ENCODE measurements at places on chromosomes 7 and 10.

GRCh38 chr10:34413214-34413613 is 401.9 kb downstream of the PARD3 start:
- no peak for DNase-seq

DNA sequence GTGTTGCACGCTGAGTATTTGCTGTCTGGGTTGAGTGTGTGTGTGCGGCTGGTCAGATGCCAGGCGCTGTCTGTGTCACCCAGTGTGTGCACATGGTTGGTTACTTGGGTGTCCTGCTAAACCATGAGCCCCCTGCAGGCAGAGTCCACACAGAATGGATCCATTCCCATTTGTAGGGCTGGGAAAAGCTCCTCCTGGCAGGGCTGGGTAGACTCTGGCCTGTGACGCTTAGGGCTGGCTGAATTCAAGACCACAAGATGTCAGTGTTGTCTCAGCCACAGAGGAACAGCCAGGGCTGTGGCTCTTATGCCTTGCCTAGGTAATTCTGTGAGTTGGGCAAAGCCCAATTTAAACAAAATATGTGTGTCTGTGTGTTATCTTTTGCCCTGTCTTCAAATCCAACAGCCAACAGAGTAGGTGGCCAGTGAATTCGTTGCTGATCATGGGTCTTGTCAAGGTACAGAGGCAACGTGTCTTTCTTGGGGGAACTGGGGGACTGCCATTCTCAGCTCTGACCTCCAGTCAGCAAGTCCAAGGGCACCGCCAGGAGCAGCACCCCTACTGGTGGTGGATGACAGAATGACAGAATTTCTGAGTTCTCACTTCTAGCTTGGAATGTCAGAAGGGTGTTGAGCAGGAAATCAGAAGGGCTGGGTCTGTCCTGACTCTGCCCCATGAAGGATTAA is 285.1 kb downstream of the CCSER2 start:
- no peak for DNase-seq

DNA sequence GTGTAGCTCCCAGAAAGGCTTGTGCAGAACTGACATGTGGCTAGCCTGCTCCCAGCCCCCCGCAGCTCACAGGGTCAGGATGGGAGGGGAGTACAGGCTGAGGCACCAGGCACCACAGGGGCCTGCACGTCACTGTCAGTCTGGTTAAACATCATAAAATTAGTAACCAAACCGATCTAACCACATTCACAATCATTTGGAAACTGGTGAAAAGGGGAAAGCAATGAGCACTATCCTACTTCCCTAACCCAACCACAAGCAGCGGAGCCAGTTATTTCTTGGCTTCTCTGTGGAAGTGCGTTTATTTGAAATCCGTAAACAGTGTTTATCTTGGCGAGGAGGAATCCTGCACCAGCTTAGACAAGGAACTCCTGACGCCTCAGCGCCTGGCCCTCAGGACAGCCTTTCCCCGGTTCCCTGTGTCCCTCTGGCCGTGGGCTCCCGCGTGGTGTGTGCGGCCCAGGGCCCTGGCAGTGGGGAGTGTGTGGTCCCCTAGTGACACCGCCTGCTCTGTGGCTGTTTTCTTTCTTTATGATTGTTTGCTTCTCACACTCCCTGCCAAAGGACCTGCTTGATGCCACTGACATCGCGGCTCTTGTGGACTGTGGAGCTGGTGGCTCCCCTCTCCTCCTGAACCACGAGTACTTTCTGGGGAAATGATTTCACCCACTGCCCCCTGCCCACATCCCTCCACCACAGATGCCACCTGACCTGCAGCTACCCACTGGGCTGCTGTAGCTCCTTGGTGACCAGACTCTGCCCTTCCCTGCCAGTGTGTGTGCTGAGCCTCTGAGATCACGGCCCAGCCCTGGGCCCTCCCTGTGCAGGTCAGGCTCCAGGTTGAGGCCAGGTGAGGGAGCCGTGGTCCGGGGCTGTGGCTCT is 38.0 kb downstream of the INPP5A start:
- DNase-seq: peak; percentile 91

DNA sequence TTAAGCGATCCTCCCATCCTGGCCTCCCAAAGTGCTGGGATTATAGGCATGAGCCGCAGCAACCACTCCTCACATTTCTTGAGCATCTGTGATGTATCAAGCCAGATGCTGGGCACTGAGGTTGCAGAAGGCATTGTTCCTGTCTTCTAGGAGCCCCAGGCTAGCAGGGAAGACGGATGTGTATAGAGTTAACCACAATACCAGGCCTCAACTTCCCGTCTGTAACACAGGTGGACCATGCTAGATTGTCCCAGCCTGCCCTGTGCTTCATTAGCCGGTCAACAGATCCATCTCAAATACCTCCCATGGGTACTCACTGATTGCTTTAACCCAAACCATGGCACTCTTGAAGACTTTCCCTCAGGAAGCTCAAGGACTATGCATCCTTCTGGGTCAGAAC is 1.8 kb upstream of the CLDN4 start:
- no peak for DNase-seq

GRCh38 chr10:100791369-100792058 is 46.1 kb downstream of the PAX2 start:
- DNase-seq: no peak

DNA sequence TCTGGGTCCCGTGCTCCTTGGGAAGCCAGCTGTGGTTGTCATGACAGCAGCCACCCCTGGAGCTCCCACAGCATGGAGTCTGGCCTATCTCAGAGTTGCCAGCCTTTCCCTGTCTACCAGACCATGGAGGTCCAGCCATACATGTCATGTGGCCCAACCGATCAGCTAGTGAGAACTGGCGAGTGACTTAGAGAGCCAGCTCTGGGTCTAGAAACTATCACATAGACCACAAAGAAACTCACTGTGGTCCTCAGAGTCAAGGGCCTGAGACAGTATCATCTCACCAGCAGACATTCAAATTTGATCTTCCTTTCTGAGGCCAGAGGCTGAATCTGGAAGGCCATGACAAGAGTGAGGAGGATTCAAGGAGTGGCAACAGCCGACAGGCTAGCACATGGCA is 223.3 kb upstream of the GPR26 start:
- no peak for DNase-seq

DNA sequence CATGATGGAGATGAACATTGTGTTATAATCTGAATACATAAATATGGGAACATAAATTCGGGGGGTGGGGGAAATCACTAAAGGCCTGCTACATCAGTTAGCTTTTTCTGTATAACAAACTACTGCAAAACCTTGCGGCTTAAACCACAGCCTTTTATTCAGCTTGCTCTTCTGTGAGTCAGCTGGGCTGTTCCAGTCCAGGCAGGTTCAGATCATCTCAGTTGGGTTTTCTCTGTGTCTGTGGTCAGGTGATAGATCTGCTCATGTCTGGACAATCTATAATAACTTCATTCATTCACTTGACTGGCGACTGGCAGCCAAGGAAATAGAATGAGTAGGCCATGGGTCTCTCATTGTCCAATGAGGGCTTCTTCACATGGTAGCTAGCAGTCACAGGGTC is 23.5 kb downstream of the HTR7 start:
- no peak for DNase-seq

DNA sequence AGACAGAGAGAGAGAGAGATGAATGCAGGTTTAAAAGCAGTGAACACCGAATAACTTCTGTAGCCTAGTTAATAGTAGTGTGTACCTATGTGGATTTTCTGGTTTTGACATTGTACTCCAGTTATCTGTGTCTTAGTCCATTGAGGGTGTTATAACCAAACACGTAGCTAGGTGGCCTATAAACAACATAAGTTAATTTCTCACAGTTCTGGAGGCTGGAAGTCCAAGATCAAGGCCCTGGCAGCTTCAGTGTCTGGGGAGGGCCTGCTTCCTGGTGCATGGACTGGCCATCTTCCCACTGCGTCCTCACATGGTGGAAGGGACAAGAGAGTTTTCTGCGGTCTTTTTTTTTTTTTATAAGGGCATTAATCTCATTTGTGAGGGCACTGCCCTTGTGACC is 23.5 kb downstream of the AOC1 start:
- no peak for DNase-seq
